Hematopoietic multipotent progenitor cell (in vitro differentiated cells): ENCODE measurements at places on chromosomes 16 and 17.

GRCh38 chr17:64635647-64636305 lies 26.3 kb downstream of the SMURF2 start:
- no peak for DNase-seq

DNA sequence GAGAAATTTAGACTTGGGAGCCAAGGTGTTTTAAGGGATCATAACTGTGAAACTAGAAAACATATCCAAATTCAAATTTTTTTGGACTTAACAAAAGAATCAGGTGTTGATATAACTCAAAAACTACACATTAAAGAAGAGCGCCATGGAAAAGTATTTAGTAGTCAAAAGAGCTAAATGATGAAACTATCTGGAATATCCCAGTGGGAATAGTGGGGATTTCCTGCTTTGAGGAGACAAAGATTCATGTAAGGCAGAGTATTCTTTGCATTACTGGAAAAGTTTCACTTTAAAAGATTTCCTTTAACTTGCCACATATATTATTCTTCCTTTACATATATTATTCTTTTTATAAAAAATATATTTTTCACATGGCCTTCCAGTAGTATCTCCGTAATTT lies 40.3 kb upstream of the VPS4A start:
- no peak for DNase-seq

- DNase-seq, result no peak
Observed at GRCh38 chr17:49629447-49629846, 48.5 kb downstream of the SPOP start.

- no peak for DNase-seq
Observed at GRCh38 chr16:16887193-16887592, 508.3 kb downstream of the NPIPA7 start.

DNA sequence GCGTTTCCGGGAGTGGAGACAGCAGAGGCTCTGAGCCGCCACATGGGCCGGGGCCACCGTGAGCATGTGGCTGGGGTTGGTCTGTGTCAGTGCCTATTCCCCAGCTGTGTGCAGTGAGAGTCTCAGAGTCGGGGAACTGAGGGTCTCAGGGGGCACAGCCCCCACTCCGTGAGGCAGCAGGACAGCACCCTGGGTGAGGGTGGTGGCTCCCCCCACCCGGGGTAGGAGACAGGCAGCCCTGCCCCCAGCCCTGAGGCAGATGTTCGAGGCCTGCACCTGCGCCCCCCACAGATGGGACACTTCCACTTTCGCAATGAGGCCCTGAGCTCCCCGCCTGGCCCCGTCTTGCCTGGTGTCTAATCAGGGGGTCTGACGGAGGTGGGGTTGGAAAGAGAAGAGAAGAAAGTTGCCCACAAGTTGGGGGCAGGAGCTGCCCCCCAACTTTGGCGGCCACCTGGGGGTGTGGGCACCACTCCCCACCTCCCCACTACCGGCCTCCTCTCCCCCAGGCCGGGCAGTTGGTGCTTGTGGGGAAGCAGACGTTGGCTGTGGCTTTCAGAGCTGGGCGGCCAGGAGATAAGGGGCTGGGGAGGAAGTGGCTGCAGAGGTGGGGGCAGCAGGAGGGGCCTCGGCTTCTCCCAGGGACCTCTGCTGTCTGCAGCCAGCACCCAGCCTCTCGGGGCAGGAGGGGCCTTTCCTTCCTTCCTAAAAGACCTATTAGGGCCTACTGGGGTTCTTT lies 1.8 kb upstream of the CBFA2T3 start:
- DNase-seq, result no peak

DNA sequence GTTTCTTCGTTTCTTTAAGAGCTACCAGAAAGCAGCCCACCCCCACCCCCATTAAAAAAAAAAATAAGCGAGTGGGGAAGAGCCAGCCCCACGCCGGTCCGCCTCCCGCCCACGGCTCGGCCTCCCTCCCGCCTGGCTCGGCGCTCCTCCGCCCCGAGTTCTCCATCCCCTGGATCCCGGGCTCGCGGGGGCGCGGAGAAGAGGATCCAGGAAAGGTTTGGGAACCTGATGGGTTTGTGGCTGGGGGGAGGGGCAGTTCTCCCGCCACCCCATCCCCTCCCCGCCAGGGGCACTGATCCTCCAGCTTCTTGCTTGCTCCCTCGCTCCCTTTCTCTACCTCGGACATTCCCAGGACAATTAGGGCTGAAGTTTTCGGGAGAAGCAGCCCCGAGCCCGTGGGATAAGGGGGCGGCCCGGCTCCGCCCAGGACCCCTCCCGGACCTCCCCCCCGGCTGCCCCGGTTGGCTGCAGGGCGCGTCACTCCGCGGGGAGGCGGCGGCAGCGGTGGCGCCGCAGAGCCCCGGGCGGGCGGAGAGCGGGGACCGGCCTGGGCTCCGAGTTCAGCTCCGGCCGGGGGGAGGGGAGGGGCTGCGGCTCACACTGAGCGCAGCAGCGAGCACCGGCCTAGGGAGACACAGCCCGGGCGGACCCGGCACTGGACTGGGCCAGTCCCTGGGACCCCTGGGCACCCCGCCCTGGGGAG lies 1.0 kb upstream of the SALL1 start:
- DNase-seq, result no peak

DNA sequence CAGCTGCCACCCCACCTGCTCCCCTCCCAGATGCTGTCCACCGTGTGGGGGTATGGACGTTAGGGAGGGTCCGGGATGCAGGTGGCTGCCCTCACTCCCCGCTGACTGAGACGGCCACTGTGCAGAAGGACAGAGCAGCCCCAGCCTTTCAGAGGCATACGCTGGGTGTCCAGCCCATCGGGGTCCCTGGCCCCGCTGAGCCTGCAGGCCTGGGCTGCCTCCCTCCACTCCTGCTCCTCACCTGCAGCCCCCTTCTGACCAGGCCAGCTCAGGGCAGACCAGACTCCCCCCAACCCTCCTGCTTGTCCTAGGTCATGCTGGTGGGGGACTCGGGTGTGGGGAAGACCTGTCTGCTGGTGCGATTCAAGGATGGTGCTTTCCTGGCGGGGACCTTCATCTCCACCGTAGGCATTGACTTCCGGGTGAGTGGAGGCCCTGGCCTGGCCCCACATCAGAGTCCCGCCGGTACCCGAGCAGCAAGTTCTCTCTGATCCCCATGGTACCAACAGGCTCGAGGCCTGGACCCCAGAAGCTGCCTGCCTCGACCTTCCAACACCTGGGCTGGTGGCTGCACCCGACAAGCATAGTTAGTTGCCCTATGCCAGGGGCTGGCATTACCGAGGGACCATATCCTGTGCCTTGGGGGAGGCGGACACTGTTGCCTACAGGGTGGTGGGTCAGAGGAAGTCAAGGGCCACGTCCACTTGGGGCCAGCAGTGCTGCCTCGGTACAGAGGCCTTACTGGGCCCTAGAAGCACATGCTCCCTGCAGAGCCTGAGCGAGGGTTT lies 1.4 kb downstream of the RAB26 start:
- no peak for DNase-seq

GRCh38 chr16:27775254-27775653 lies 225.3 kb downstream of the KATNIP start:
- no peak for DNase-seq

- DNase-seq, result no peak
Observed at GRCh38 chr17:40472733-40473452, 28.5 kb downstream of the TNS4 start.

DNA sequence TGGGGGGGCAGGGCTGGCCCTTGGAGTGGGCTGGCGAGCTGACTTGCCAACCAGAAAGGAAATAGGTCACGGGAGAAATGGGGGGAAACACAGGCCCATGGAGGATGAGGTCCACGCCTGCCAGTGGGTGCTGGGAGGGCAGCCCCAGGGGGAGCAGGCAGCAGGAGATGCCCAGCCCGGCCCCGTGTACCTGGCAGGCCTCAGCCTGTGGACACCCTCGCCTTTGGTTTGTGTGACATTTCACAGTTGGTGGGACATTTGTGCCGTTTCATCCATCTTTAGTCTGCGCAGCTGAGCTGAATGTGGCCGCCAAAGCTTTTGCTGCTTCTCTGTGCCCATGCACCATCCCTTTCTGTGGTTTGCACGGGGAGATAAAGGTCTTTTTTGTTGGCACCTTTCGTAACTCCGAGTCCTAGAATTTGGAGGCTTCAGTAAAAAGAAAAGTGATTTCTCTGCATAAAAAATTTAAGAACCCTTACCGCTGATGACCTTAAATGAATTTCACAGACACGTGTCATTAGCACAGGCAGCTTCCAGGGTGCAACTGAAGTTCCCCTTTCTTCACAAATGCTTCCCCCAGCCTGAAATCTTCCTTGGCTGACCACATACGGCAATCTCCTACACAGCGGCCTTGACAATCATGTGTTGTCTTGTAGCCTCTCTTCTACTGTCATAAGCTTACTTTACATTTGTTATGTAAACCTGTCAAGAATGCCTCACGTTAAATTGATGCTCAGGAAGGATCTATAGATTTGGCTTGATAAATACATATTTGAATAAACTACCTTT lies 193.6 kb downstream of the RPTOR start:
- peak; percentile 44 for DNase-seq

DNA sequence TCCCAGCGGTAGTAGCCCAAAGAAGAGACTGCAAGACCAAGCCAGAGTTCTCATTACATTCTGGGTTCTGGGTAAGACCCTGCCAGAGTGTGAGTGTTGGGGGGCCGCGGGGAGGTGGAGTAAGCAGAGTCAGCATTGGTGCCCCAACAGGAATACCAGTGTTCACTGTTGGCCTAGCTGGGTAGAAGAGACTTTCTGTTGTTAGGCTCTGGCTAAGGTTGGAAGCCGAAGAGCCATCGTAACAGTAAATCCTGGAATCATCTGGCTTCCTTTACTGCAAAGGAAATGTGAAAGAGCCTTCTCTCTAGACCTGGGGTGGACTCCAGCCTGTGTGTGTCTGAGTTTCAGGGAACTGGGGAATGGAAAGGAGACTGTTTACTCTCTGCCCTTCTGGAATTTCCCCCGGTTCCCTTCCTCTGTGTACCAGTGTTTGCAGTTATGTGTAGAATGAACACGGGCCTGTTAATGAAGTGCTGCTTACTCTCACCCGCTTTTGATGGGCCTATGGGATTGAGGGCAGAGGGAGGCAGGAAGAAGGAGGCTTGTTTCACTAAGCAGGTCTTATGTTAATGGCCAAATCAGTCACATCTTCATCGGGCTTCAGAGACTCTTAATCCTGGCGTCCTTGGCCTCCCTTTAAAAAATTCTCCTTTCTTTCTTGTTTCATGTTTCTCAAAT lies 68.5 kb downstream of the WWP2 start:
- DNase-seq, result no peak

DNA sequence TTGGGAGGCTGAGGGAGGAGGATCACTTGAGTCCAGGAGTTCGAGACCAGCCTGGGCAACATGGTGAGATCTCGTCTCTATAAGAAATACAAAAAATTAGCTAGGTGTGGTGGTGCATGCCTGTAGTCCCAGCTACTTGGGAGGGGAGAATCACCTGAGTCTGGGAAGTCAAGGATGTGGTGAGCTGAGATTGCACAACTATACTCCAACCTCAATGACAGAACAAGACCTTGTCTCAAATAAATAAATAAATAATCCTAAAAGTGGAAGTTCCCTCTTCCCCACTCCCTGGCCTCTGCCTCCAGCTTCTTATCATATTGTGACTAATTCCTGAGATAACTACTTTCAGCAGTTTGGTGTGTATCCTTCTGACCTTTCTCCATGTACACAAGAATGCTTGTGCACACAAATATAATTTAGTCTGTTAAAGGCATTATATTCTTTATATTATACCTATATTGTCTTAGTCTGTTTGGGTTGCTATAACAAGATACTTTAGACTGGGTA lies 23.5 kb upstream of the DNAJA2 start:
- DNase-seq, result no peak

DNA sequence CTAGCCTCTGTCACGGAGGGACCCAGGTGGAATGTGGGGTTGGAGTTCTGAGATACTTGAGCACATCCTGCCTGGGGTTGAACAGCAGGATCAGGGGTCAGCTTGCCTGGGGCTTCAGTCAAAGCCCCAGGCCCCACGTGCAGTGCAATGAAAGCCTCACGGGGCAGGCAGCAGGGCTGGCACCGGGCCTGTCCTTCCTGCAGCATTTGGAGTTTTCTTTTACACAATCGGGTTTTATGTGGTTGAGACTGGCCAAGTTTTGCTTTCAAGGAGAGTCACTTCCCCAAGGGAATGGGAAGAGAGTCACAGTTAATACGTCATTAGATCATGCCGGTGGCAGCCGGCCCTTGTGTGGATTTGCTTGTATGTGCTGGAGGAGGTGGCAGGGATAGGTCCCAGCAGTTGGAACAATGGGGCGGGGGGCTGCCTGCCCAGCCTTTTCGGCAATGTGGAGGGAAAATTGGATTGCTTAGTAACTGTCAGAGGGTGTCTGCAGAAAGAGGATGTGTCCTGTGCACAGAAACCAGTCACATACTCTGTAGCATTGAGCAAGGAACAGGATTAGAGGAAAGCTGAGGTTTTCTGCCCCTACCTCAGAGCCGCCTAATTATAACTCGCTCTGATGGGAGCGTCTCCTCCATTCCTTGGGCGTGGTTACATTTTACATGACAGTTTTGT lies 4.5 kb downstream of the RMI2 start:
- DNase-seq, result no peak

- DNase-seq, result no peak
Observed at GRCh38 chr16:27586711-27587110, 36.8 kb downstream of the KATNIP start.

GRCh38 chr16:60636117-60636516 lies 1400.1 kb downstream of the CDH8 start:
- DNase-seq, result no peak

DNA sequence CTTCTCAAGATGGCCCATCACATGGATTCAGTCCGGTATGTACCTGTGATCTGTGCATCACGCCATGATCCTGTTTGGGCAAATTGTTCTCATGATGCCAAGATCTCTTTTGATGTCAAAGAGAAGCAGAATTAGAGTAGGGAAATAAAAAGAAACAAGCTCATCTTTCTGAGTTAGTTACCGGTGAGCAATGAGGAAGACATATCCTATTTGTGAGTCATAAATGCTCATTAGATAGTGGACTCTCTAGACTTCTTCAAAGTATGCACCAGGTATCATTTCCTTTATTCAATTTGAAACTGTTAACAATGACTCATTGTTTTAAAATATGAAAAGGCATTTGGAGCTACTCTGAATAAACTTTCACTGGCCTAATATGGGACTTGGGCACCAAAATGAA lies 8.0 kb upstream of the KRTAP4-12 start:
- DNase-seq, result no peak

DNA sequence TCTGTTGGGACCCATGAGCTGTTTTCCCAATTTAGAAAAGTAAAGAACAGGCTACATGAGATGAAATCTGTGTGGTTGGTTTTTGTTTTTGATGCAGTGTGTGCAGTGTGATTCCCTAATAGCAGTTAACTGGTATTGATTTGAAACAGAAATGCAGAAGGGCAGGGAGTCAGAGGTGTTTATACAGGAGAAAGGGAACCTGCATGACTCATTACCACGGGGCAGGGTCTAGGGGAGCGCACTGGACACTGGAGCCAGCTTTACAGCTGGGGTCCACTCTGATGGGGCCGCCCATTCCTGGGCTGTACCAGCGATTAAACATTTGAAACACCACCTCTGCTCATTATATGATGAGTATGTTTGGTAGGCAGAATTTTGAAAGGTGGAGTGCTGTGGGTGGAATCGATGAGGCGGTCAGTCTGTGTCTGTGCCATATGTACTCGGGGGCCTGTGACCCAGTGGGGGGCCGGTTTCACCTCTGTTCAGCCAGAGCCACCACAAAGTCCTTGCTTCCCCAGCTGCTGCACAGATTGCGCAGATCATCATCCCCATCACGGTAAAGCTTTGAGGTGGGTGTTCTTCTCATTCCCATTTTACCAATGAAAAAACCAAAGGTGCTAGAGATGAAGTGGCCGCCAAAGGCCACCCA lies 142.5 kb downstream of the CMIP start:
- no peak for DNase-seq

GRCh38 chr17:40026816-40027613 lies 11.8 kb downstream of the CSF3 start:
- peak; percentile 75 for DNase-seq

GRCh38 chr17:49260817-49261291 lies 30.3 kb upstream of the PHOSPHO1 start:
- DNase-seq, result no peak
